AML-193 (cell line): ENCODE measurements at places on chromosomes 7 and 10.
A peak's percentile ranks its signal among the peaks of the same experiment; 100 is the strongest.

- DNase-seq: no peak
Observed at GRCh38 chr7:116395141-116395791, 104.3 kb upstream of the CAV2 start.

- DNase-seq: no peak
Observed at GRCh38 chr10:70255329-70256299, 22.4 kb upstream of the PPA1 start.

- no peak for DNase-seq
Observed at GRCh38 chr10:69217119-69217754, 2.9 kb upstream of the HKDC1 start.

GRCh38 chr10:118592675-118593330 is 2.6 kb downstream of the PRLHR start:
- DNase-seq: no peak

GRCh38 chr10:116886772-116887171 is 37.5 kb downstream of the ENO4 start:
- DNase-seq: no peak

DNA sequence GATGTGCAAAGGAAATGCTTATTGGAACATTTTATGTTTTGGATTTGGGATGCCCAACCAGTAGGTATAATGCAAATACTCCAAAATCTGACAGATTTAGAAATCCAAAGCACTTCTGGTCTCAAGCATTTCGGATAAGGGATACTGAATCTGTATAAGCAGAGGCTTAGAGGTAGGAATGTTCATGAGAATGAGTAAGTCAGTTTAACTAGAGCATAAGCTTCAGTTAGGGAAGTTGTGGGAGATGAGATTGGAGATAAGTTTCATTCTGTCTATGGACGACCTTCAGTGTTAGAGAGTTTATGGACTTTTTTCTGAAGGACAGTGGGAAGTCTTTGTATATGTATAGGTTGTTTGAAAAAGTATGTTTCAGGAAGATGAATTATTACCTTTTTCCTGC is 10.4 kb downstream of the TAX1BP1 start:
- DNase-seq: no peak

GRCh38 chr7:14425559-14425958 is 436.1 kb upstream of the ETV1 start:
- DNase-seq: no peak

- no peak for DNase-seq
Observed at GRCh38 chr7:134907639-134908038, 78.7 kb upstream of the AGBL3 start.

DNA sequence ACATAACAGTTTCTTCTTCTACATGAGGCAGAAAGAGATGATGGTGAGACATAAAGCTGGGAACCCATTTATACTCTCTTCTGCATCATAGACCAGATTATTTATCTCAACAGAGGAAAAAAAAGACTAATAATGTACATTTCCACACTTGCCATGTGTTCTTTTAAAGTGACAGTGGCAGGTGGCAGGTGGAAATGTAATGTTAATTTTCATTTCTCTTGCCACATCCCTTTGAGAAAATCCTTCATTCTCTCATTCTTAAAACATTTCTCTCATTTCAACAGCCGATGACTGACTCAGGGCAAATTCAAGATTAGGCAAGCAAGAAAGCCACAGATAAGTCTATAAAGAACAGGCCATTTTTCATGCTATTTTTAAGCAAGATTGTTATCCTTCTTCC is 635.6 kb upstream of the SORCS1 start:
- DNase-seq: no peak

DNA sequence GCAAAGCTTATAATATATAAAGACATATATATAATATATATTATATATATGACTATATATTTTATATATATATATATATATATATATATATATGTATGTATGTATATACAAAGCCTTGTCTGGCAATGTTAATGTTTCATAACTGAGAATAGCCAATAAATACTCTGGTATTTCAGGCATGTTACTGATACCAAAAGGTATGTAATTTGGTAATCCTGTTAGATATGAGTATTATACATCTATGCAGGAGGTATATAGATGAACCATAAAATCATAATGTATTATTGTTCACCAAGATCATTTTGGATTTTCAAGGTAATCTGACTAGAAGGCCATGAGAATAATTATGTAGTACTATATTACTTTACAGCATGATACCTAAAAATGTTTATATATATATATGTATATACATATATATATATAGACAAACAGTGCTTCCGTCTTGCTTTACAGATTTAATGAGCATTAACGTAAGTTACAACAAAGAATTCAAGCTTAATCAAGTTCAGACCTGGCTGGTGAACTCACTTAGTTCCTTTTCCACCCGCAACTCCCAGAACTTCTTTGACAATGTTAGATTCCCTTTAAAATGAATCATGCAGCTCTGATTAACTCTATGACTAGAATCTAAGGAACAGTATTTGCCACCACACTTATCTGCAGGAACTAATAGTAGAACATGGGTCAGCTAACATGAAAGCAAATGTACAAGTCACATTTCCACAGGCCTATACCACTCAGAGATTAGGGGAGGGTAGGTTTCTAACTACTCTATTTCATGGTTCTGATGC is 82.7 kb downstream of the SLC25A13 start:
- no peak for DNase-seq

GRCh38 chr7:117776224-117776623 is 97.0 kb downstream of the CTTNBP2 start:
- DNase-seq: peak; percentile 43

- peak; percentile 23 for DNase-seq
Observed at GRCh38 chr10:77756319-77757232, 119.0 kb upstream of the KCNMA1 start.

DNA sequence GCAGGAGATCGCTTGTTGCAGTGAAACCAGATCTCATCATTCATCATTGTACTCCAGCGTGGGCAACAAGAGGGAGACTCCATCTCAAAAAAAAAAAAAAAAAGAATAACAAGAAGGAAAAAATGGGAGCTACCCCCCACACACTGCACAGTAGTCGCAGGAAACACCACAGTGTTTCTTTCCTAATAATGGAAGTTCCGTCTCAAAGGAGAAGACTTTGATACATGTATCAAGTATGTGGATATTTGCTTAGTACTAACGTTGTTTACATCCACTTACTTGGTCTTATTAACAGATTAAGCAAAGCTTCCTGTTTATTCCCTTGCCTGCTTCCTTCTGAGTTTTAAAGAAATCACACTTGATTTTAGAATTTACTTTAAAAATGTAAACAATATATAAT is 22.2 kb downstream of the YAE1 start:
- no peak for DNase-seq
